ENCODE measurements at places on chromosomes 2 and 18. TPM values are rescaled to one million over a fixed set of nuclear protein-coding genes. Genes with fewer than 3 reads are reported as not detected.

Gene PKDCC
- total RNA-seq = 77.1 TPM

Gene ZSCAN30
- 13.2 TPM for total RNA-seq

Gene FOXI3
- total RNA-seq = not detected

- no peak for DNase-seq
These were observed 130.2 kb downstream of the OSR1 start for GRCh38 chr2:19228181-19228593.

- no peak for DNase-seq
These were observed 2.8 kb upstream of the LCLAT1 start for GRCh38 chr2:30444273-30444672.

- DNase-seq = no peak
These were observed 133.2 kb downstream of the ZNF532 start for GRCh38 chr18:58997811-58998337.

GRCh38 chr2:70104231-70105111 lies 17.2 kb downstream of the PCBP1 start:
- peak; percentile 38 for DNase-seq

DNA sequence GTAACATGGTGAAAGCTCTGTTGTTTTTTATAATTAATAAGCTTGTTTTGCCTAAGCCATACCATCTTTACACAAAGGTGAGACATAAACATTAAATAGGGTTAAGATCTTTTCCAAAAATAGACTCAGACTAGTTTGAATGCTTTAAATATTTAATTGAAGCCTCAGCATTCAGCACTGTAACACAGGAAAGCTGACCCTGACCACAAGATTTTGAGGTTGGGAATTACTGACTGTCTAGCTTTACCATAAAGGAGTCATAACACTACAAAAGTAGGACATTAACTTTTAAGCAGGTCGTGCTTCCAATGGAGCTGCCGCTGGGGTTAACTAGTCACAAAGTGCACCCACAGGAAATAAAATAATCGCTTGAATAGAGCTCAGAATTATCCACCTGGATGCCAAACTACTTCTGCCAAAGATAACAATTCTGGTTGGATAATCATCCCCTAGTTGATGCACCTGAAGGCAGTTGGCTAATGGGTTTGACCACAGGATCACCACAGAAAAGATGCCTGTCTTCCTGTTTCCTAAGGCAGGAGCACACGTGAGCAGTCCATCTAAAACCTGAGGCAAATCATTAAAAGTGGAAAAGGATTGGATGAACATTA lies 106.2 kb downstream of the COBLL1 start:
- DNase-seq = no peak

- DNase-seq = no peak
These were observed 779.4 kb upstream of the ZEB2 start for GRCh38 chr2:145299368-145299767.

GRCh38 chr2:36696533-36696932 lies at the start of gene VIT:
Gene VIT, plus strand, starts transcription at chr2:36696707. Its CDS starts 19,664 bp downstream, at chr2:36716371.
- DNase-seq = no peak

All from left ventricle myocardium superior (tissue), 1 donor.